ENCODE measurements at places on chromosomes 3 and 15.

DNA sequence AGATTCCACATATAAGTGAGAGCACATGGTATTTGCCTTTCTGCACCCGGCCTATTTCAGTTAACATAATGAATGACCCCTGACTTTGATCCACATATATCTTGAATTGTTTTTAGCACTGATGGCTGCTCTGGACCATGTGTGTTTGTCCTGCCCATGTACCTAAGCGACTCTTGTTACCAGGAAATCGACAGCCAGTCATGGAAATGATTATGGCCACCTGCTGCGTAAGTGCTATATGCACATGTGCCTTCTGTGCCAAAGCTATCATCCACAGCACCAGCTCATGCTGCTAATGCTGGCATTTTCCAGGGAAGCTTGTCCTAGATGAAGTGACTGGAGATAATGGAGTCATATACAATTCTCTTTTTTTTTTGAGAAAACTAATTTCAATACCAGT, 103.7 kb downstream of the PEX5L start:
- no peak for DNase-seq

DNA sequence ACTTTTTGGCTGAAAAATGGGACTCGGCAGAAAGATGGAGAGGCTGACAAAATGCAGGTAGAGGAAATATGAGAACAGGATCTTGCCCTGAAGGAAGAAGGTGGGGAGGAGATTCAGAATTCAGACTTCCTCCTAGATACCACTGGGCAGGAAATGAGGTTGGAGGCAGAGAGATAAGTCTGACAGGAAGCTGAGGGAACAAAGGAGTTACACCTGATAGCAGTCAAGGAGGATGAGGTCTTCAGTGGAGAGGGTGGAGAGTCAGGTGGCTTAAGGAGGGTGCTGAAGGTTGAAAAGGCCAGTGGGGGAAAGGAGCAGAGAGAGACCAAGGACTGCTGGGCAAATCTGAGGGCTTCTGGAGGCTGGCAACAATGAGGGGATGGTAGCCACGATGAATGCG, 56.8 kb downstream of the CCR4 start:
- DNase-seq, result no peak

DNA sequence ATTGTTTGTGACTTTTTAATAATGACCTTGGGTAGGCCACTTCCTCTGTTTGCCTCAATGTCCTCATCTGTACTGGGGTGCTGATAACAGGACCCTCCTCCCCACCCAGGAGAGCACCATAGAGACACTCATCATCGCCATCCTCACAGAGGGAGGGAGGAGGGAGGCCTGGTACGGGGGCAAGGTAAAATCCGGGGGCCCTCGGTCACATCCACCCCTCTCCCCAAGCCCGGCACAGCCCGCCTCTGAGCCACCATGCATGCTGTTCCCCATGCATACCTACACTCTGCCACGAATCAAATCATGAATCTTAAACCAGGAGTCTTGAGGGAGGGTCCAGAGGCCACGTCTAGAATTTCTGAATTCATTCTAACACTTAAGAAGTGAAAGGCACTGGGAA, 74.9 kb upstream of the IQSEC1 start:
- no peak for DNase-seq

DNA sequence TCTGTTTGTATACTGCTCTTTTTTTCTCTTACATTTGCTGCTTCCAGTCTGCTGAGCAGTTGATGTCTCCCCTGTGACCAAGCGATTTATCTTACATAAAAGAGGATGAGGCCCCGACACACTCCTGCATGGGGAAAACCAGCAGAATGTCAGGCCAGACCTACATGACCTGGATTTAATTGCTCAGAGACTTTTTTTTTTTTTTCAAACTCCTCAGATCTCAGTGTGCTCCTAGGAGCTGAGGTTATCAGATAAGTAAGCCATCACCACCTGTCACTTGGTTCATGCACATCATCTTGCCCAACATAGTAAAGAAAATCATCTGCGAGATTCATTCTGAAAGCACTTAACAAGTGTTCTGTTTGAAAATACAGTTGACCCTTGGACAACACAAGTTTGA, 163.1 kb downstream of the PLCL2 start:
- no peak for DNase-seq

DNA sequence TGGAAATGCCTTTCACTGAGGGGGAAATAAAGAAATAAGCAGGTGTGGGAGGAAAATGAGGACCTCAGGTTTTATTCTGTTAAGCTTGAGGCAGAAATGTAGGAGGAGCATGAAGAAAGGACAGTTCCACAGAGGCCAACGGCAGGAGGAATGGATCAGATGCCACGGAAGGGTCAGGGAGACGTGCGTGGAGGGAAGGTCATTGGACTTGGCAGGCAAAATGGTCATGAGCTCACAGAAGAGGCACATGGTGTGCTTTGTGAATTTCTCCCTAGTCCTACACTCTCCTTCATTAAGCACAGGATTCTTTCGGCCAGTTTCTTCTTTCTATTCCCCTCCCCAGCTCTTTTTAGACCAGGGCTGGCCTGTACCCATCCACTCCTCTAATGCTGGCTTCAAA, 32.5 kb upstream of the THSD4 start:
- no peak for DNase-seq

DNA sequence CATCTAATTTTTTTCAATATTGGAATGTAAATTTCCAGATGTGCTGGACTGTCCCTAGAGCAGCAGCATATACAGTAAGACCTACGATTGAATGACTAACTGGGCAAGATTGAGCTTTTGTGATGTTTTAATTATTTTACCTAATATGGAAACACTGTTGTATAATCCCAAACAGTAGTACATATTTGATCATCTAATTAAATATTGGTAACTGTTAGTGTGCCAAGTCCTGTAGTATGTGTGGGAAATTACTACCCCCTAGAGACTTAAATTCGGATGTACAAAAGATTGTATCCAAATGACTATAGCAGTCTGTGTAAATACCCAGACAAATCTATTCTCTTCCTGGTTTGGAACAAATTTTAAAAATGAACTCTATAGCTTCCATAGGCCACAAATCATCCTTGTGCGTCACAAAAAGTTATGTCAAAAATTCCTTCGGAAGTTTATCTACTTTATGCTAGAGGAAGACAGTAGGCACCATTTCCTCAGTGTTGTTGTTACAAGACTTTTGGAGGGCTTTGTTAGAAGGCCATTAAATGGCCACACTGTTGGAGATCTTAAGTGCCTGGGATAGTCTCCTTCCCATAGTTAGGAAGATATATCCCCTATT, 41.6 kb downstream of the NKIRAS1 start:
- no peak for DNase-seq

DNA sequence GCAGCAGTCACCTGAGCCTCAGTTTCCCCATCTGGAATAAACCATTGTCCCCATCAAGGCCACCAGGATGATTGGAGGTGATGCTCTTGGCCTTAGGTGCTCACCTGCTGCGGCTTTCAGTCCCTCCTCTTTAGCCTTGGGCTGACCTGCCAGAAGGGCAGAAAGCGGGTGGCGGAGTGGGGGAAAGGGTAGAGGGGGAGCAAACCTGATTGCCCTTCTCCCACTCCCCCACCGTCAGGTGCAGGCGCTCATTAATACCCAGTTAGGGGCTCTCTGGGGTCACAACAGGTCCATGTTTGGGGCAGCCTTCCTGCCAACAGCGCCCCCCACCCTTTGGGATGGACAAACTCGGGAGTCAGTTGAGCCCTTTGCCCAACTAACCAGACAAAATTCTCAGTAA, 50.5 kb downstream of the GRIP2 start:
- DNase-seq, result no peak

GRCh38 chr3:141439589-141439988, 47.2 kb upstream of the RASA2 start:
- no peak for DNase-seq

- DNase-seq, result no peak
Observed at GRCh38 chr3:37295925-37296324, 121.5 kb upstream of the LRRFIP2 start.

- DNase-seq, result no peak
Observed at GRCh38 chr3:8445861-8446260, 55.8 kb upstream of the LMCD1 start.

GRCh38 chr3:46469680-46470357, 5.1 kb upstream of the LTF start:
- no peak for DNase-seq

- DNase-seq, result no peak
Observed at GRCh38 chr15:58541410-58542087, 109.8 kb downstream of the LIPC start.

- DNase-seq, result no peak
Observed at GRCh38 chr15:101532865-101533264, 43.4 kb upstream of the PCSK6 start.

- peak; percentile 84 for DNase-seq
Observed at GRCh38 chr15:92803852-92804609, 96.1 kb upstream of the CHD2 start.

DNA sequence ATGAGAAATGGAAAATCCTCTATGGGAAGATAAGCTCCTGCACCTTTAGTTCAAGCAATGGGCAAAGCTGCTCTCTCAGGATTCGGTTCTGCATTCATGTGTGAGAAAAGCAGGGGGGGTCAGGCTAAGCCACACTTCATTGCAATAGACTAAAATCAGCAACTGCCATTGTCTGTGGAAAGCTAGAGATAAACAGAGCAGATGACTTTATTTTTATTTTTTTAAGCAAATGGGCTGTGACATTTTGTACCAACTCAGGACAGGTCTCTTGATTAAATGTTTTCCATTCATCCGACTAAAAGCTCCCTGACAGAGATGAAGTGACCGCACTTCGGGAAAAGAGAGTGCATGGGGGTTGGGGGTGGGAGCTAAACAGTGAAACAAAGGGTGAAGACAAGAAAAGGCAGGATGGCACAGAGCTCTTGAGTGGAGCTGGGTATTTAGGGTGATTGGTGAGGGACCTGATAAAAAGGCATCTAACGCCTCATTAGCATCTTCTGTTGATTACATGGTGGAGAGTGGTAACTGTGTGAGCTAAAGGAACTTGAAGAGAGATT, 987.4 kb downstream of the TUSC7 start:
- DNase-seq, result no peak

DNA sequence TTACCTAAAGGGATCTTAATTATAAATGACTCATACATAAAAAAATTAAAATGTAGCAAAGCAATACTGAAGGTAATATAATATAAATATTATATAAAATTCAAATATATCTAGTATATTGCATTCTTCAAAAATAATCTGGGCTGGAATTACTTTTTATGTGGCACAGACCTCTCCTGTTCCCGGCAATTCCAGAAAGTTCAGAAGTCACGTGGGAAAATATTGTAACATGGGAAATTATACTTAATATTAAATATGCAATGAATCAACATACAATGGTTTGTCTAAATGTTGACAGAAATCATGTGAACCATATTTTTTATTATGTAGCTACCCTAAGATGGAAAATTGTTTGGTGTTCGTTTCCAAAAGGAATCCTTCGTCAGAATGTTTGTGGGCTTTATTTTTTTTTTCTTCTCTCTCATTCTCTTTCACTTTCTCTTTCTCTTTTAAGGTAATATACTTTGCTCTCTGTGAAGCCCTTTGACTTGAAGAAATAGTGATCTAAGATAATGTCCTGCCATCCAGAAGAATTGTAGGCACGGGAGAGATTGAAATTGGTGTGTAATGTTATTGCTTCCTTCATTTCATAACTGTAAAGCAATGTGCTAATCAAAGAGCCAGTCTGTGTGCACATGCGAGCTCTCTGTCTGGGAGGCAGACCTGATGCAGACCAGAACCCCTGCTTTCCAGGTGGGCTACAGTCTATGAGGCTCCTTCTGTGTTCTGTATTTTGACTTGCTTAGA, 559.4 kb downstream of the NR2F2 start:
- no peak for DNase-seq

- DNase-seq, result peak; percentile 63
Observed at GRCh38 chr3:24773798-24774197, 279.1 kb upstream of the THRB start.

DNA sequence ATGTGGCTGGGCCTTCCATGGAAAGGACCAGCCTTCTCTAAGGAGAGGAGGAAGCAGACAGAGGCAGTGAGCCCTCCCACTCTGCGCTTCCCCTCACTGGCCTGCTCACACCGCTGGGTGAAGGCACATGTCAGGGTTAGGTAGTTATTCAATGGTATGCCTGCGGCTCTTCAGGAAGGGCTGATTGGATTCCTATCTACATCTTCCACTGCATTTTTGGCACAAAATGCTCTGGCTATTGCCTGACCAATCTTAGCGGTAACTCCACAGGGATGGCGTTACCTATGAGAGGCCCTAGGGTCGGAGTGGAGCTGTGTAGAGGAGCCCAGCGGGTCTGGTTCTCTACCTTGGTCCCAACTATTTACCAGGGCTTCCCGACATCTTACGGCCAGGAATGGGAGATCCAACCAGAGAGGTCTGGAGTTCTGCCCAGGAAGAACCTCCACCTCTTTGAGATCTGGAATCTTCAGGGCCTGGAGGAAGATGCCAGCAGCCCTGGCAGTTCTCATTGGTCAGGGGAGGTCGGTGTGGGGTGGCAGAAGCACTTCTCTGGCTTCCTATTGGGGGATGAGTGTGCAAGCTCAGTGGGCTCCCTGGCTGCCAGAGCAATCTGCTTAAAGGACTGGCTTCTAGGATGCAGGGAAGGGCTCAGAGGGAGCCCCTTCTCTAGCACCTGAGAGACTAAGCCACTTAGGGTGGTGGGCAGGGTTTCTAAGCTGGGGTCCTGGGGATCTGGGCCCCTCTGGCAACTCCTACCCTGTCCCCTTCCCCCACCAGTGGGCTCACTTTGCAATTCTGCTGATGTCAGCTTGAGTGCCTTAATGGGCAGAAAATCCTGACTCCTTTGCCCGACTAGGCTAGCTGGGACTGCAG, 24.3 kb downstream of the SNX33 start:
- no peak for DNase-seq

DNA sequence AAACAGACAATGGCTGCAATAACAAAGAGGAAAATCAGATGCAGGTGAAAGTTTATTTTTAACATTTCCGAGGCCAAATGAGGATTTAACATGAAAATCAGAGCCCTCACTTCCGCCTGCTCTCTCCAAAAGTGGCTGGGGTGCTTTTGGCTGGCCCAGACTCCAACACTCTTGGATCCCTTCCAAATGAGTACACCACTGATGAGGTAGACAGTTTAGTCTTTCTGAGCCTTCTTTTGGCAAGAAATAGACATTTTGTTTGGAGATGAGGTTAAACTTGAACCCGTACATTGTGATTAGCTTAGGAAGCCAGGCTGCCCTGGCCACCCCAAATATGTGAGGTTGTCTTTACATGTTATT, 51.0 kb upstream of the TRA2B start:
- peak; percentile 84 for DNase-seq

DNA sequence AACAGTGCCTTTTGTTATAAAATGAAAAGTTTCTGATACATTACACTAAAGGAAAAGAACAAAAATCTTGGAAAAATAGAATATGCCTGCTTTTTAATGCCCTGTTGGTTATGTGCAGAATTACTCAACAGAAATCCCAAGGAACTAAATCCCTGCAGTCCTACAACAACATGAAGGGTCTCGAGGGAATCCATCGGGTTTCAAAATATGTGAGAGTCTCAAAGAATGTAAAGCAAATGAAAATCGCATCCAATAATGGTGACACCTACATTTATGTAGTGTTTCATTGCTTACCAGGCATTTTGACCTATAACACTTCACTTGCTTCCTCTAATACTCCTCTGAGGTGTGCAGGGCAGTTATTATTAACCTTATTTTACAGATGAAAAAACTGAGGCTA, 411.3 kb downstream of the FOXP1 start:
- no peak for DNase-seq

All from RPMI8226 (cell line).